ENCODE measurements at places on chromosomes 5 and 9.
A peak's percentile ranks its signal among the peaks of the same experiment; 100 is the strongest.

GRCh38 chr5:34580983-34581382 is 75.1 kb upstream of the RAI14 start:
- H3K27ac ChIP-seq = no peak overlapping the region
- H3K27me3 ChIP-seq = no peaks in the 10 kb centered on the region
- H3K36me3 ChIP-seq = no peaks in the 10 kb centered on the region
- no peak for DNase-seq
- H3K4me3 ChIP-seq = no peak overlapping the region
- no peaks in the 10 kb centered on the region for H3K4me1 ChIP-seq

- no peak for DNase-seq
- peak within 1 kb of the TSS; percentile 46 for H3K4me3 ChIP-seq
- no peaks in the 10 kb centered on the region for H3K36me3 ChIP-seq
- H3K4me1 ChIP-seq = peaks cover 1% of the 10 kb centered on the region
- no peaks in the 10 kb centered on the region for H3K27me3 ChIP-seq
Measured at GRCh38 chr5:40841068-40841805, at the start of gene CARD6. Gene CARD6 (plus strand): TSS chr5:40841367. CDS start chr5:40841383, 16 bp downstream.

GRCh38 chr9:36997414-36997813 is 36.7 kb downstream of the PAX5 start:
- no peaks in the 10 kb centered on the region for H3K36me3 ChIP-seq
- DNase-seq = no peak
- no peak overlapping the region for H3K4me3 ChIP-seq
- peaks cover 5% of the 10 kb centered on the region for H3K4me1 ChIP-seq
- H3K27me3 ChIP-seq = peaks cover 81% of the 10 kb centered on the region

- no peak overlapping the region for H3K4me3 ChIP-seq
- H3K36me3 ChIP-seq = no peaks in the 10 kb centered on the region
- H3K4me1 ChIP-seq = peaks cover 25% of the 10 kb centered on the region
- DNase-seq = no peak
Measured at GRCh38 chr5:173618927-173619519, 2.6 kb upstream of the BOD1 start.

GRCh38 chr9:136233868-136234267 is 11.7 kb downstream of the QSOX2 start:
- no peaks in the 10 kb centered on the region for H3K27me3 ChIP-seq
- no peaks in the 10 kb centered on the region for H3K4me1 ChIP-seq
- H3K4me3 ChIP-seq = no peak overlapping the region
- H3K27ac ChIP-seq = no peak overlapping the region
- H3K36me3 ChIP-seq = peaks cover 34% of the 10 kb centered on the region

DNA sequence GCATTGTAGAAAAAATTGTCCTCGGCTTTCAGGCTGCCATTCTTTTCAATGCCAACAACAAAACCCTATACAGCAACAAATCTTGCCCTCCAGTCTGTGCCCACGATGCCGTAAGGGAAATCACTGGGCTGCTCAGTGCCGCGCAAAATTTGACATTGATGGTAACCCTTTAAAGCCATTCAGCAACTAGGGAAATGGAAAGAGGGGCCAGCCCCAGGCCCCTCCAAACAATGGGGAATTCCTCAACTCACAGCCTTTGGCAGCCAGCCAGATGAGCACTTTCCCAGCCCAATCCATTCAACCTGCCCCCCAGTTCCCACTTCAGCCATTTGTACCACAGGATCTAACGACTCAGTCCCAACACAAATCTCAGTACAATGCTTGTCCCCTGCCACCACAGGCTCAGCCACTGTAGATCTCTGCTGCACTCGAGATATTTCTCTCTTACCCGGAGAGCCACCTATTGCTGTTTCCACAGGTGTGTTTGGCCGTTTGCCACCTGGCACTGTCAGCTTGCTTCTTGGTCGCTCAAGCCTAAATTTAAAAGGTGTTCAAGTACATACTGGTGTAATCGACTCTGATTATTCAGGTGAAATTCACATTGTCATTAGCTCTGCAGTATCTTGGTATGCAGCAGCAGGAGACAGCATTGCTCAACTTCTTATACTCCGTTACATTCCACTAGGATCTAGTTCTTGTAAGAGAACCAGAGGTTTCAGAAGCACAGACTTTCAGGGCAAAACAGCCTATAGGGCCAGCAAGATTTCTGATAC is 103.3 kb downstream of the SYK start:
- no peaks in the 10 kb centered on the region for H3K36me3 ChIP-seq
- no peak overlapping the region for H3K4me3 ChIP-seq
- no peaks in the 10 kb centered on the region for H3K4me1 ChIP-seq
- H3K27me3 ChIP-seq = no peaks in the 10 kb centered on the region
- DNase-seq = no peak

DNA sequence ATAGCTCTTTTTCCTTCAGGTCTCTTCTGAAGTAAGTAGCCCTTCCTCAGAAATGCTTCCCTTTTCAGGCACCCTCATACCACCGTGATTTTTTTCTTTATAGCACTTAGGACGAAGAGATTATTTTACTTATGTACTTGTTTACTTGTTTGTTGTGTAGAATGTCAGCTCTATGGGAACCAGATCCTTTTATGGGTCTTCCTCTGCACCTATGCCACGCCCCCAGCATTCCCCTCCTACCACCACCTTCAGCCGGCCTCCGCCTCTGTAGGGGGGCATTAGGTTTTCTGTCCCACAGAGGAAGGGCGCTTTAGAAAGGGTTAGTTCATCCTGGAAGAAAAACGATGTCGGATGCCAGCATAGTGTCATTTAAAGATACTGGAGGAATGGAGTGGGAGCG is 1.8 kb downstream of the CDKN2B-AS1 start:
- H3K27ac ChIP-seq = no peak overlapping the region
- no peak overlapping the region for H3K4me3 ChIP-seq

DNA sequence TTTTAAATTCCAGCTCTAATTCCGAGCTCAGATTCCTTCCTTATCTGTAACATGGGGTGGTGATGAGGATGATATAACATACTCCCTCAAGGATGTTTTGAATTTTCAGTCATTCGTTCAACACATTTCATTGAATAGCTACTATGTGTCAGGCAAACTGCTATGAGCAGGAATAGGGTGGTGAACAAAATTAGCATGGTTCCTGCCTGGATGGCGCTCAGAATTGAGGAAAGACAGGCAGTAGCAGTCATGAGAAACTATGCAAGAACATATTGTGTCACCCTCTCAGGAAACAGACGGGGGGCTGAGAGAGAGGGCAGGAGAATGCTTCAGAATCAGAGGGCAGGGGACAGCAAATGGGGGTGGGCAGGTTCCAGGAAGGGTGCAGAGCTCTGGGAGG is 265.2 kb downstream of the NSG2 start:
- peaks cover 11% of the 10 kb centered on the region for H3K4me1 ChIP-seq
- no peak for DNase-seq
- H3K36me3 ChIP-seq = no peaks in the 10 kb centered on the region
- H3K4me3 ChIP-seq = no peak overlapping the region
- H3K27ac ChIP-seq = no peak overlapping the region
- no peaks in the 10 kb centered on the region for H3K27me3 ChIP-seq

GRCh38 chr5:61132559-61132958 is 29.7 kb downstream of the SMIM15 start:
- H3K27me3 ChIP-seq = no peaks in the 10 kb centered on the region
- H3K27ac ChIP-seq = no peak overlapping the region
- H3K36me3 ChIP-seq = no peaks in the 10 kb centered on the region
- H3K4me1 ChIP-seq = no peaks in the 10 kb centered on the region
- no peak for DNase-seq

DNA sequence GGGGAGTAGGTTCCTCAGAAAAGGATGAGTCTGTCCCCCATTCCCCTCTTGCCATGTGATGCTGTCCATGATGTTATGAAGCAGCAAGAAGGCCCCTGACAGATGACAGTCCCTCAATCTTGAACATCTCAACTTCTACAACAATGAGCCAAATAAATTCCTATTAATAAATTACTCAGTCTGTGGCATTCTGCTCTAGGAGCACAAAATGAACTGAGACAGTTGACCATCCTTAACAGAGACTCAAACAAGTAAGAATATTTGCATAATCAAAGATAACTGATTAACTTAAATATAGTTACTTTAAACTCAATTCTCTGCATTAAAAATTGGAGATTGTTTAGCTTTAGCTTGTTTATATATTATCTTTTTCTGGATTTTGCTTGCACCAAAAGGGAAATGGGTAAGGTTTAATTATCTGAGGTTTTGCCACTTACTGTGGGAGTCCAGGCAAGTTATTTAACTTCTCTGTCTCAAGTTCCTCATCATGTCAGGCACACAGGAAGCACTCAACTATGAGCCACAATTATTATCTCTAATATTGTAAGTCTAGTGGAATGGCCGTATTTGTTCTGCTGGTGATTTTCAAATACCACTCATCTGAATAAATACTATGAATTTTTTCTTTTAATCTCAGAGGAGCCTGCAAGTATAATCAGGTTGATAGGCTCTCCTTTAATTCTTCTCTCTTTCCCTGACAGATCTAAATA is 162.9 kb downstream of the TSSK1B start:
- peaks cover 52% of the 10 kb centered on the region for H3K4me1 ChIP-seq
- no peak for DNase-seq
- no peaks in the 10 kb centered on the region for H3K36me3 ChIP-seq
- no peaks in the 10 kb centered on the region for H3K27me3 ChIP-seq
- H3K27ac ChIP-seq = no peak overlapping the region

Measured in esophagus muscularis mucosa (tissue), 4 donors.